Stimulated activated CD8-positive, alpha-beta memory T cell treated with anti-CD3 and anti-CD28 coated beads, Interleukin-4, amount 100 ng/mL, for 4 hours (primary cell): ENCODE measurements at places on chromosomes 7 and 10.

DNA sequence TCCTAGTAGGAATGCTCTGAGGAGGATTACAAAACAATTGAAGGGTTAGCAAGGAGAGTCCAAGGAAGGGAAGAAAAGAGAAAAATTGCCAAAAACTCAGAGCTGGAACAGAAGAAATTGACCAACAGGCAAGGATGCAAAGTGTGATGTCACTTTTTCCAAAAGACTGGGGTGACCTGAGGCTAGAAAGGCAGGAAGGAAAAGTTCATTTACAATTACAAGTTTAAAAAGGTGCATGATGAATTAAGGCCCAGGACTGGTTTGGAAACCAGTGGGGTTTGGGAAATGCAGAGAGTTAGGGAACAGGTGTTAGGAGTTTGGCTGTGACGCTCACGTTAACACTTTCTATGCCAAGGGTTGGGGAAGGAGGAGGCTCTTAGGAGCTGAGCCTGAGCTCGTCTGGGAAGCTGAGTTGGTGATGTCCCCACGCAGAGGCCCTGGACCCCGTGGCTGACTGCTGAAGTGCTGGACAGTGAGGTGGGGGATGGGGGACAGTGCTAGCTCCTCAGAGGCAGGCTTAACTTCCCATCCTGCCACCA, 92.6 kb upstream of the PODXL start:
- no peak for DNase-seq

- DNase-seq: no peak
Measured at GRCh38 chr7:88457320-88457719, 150.6 kb upstream of the STEAP4 start.

GRCh38 chr7:100567751-100568175, 5.9 kb downstream of the SAP25 start:
- no peak for DNase-seq

DNA sequence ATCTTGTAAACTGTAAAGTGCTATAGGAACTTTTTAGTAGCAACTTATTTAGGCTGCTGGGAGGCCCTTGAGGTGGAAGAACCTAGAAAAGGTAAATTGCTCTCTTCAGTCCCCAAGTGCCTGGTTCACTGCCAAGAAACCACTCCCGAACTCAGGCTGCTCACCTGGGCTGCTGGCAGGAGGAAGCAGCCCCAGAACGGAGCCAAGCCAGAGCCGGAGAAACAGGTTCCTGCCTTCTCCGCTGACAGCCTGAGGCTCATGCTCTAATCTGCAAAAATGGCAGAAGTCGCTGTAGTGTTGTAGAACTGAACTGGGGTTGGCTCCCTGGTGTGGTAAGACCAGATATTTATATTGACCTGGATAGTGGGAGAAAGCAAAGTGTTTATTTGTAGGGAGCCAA, 136.0 kb downstream of the CUL2 start:
- no peak for DNase-seq

DNA sequence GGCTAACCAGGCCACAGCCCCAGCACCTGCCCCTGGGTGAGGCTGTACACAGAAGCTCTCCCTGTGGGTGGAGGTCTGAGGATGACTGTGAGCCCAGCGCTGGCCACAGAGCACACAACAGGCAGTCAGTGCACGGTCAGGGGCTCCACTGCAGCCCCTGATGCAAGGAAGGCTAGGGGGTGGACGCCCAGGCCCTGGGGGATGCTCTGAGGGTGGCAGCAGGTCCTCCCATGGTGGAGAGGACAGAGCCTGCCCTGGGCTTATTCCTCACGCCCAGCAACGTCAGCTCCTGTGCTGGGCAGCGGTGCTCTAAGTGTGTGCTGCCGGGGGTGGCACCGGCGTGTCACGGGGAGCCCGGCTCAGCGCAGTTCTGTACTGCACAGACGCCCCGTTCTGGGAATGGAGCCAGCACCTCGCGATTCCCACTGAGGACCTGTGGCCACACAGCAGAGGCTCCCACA, 223.2 kb downstream of the MAD1L1 start:
- DNase-seq: no peak

- no peak for DNase-seq
Measured at GRCh38 chr10:77844713-77845445, 81.7 kb downstream of the DLG5 start.

GRCh38 chr10:104938031-104938430, 296.9 kb downstream of the SORCS3 start:
- DNase-seq: no peak

DNA sequence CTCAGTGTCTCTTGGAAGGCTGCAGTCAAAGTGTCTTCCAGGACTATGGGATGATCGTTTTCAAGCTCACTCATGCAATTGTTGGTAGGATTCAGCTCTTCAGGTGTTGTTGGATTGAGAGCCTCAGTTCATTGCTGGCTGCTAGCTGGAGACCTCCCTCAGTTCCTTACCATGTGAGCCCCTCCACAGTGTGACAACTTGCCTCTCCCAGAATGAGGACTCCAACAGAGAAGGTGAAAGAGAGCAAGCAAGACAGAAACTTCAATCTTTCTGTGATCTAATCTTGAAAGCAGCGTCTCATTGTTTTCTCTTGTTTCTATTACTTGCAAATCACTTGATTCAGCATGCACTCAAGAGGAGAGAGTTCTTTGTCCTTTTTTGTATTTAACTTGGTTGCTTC, 22.5 kb downstream of the MGAM start:
- no peak for DNase-seq

DNA sequence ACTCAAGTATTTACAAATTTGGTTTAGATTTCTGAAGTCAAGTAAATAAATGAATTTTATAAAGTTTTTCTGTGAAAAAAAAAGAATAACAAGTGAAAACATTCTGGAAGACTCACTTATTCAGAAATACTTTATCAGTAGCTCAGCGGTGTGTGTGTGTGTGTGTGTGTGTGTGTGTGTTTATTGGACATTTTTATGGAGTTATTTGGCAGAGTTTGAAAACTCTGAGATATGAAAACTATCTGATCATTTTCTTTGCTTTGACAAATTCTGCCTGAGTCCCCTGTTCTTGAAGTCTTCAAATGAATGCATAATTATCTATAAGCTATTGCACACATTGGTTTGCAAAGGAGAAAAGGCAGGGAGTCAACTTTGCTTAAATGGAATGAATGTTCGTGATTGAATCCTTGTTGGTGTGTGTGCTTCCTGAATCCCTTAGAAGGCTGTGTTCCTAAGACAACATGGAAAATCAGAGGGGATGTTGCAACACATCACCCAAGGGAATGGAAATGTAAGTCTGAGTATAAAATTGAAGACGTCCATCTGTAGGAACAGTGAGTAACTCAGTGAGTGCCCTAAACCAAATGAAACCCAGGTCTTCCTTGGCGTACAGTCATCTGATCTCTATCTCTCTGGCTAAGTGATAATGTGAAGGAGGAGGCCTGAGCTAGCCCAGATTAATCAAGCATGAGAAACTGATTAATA, 160.9 kb downstream of the REEP3 start:
- DNase-seq: no peak

- no peak for DNase-seq
Measured at GRCh38 chr7:42479816-42480633, 243.0 kb upstream of the GLI3 start.

- DNase-seq: no peak
Measured at GRCh38 chr10:100805543-100806355, 60.4 kb downstream of the PAX2 start.

- DNase-seq: no peak
Measured at GRCh38 chr10:113126229-113127201, 176.5 kb downstream of the TCF7L2 start.

DNA sequence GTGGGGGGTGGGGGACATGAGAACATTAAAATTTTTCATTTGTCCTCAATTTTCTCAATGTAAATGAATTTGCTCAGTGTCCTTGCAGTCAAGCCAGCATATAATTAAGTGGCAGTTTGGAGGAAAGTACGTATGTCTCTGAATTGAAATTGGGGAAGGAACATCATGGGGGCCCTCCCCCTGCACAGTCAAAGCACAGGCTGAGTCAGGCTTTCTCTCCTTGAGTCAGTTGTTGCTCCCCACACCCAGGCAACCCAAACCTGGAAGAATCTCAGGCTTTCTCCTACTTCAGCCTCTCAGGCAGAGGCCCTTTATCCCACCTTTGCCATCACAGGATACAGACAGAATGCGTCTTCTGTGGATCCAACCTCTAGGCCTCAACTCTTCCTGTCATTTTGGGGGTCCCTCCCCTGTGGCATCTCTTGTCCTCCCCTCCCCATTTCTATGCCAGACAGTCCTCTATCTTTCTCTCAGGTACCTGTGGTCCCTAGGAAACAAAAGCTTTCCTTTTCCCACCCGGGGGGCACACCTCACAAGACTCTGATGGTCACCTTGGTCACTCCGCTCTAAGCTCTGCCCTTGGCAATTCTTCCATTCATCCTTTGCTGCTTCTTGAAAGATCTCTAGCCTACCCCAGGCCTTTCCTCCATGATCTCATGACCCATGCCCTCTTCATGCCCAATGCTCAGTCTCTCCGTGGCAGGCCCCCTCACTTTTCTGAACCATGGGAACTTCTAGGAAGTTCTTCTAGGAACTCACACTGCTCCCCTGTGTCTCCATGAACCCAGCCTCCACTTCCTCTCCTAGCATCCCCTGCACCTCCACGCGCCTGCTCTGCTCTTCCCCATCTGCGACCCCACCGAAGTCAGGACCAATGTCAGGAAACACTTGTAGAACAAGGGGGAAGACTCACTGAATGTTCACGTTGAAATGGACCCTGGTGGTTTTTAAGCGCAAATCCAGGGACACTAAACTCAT, 40.4 kb downstream of the CREB3L2 start:
- DNase-seq: no peak

GRCh38 chr7:76371396-76371795, 12.6 kb upstream of the YWHAG start:
- DNase-seq: no peak

GRCh38 chr7:84113906-84114850, 80.4 kb downstream of the SEMA3A start:
- DNase-seq: no peak

DNA sequence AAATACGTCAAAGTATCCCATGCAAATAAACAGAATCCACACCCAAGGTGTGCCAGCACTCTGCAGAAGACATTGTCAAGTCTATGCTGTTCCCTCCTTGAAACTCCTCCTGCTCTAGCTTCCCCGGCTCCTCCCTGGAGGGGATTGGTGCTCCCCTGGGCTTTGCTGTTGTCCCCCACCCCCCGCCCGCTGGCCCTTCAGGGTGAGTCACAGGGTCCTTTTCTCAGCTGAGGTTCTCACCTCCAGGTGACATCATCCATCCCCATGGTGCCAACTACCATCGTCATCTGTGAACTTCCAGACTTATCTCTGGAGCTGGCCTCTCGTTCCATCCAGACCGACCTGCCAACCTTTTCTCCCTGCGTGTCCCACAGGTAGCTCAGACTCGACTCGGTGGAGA, 77.0 kb downstream of the ITIH5 start:
- DNase-seq: no peak

- DNase-seq: no peak
Measured at GRCh38 chr10:35331894-35332640, 4.2 kb upstream of the CCNY start.

DNA sequence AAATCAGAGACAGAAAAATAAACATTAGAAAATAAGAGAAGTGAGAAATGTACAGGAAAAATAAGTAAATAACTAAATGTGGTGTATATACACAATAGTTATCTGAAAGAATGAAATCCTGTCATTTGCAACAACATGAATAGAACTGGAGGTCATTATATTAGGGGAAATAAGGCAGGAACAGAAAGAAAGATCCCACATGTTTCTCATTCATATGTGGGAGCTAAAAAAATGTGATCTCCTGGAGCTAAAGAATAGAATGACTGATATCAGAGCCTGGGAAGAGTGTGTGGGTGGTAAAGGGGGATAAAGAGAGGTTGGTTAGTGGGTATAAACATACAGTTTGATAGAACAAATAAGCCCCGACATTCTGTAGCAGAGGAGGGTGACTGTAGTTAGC, 27.3 kb downstream of the PLXDC2 start:
- DNase-seq: no peak

DNA sequence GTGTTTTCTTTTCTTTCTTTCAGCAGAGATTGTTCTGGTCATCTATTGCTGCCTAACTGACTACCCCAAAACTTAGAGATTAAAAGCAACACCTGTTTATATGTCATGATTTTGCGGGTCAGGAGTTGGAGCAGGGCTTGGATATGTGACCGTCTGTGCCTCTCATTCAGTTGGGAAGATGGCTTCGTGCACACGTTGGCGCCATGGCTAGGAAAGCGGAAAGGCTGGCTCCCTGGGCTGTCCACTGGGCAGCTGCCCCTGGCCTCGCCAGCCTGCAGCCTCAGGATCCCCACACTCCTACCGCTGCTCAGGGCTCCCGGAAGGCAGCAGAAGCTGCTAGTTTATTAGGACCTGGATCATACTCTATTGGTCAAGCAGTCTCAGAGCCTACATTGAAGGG, 638.1 kb upstream of the FOXK1 start:
- no peak for DNase-seq

- no peak for DNase-seq
Measured at GRCh38 chr7:55101359-55101758, 82.5 kb downstream of the EGFR start.

DNA sequence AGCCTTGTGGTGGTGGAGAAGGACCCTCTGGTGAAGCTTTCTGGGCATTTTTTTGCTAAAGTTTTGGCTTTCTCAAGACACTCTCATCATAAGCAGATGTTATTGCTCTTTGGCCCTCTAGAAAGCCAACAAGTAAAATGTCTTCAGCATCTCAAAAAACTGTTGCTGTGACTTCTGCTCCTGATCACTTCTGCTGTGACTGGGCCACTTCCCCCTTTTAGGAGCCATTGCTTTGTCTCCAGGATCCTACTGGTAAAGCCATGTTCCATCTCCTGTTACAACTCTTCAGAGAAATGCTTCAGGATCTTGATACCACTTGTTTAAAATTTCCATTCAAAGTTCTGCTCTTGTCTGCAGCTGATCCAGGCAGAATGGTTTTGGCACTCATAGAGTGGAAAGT, 10.9 kb downstream of the PARP12 start:
- no peak for DNase-seq

- no peak for DNase-seq
Measured at GRCh38 chr10:125035136-125035535, 93.2 kb downstream of the ZRANB1 start.

DNA sequence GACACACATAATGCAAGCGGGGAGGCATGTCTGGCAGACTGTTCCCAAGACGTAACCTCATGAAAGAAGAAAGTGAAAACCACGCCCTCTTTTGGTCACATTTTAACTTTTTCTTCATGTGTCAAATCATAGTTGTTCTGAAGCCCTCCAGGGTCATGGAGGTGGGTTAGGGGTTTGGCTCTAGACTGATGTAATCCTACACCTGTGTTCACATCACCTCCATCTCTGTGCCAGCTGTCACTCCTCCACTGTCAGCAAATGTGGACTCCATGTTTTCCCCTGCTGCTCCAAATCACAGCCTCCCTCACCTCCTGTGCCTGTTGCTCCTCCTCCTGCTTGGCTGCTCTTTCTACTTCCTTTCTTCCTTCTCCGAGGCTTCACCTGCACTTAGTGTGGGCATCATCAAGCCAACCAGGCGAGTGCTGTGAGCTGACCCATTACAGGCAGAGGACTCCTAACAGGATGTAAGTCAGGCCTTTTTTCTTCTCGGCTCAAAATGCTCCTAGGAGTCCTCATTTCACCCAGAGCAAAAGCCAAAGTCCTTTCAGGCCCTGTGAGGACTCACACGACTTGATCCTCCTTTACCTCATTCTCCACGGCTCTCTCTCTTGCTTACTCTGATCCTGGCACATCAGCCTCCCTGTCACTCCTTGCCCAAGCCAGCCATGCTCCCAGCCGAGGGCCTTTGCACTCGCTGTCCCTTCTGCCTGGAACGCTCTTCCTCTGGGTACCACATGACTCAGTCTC, 66.4 kb upstream of the IFRD1 start:
- DNase-seq: no peak
